ENCODE measurements at places on chromosomes 5 and 9.

DNA sequence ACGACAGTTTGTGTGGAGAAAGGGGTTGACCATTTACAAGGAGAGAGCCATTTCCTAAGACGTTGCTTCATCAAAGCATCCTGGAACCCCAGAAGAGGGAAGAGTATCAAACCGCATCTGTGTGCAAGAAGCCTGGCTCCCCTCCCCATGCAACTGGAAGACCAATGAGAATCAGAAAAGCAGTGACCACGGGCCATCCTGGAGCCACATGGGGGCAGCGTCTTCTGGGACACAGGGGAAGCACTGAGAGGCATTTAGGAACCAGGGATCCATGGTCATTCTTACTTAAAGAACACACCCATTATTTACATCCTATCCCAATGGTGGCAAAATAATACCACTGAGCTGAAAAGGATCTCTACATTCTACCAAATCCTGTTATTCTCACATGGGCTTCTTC, 29.3 kb downstream of the SEMA5A start:
- DNase-seq = no peak

DNA sequence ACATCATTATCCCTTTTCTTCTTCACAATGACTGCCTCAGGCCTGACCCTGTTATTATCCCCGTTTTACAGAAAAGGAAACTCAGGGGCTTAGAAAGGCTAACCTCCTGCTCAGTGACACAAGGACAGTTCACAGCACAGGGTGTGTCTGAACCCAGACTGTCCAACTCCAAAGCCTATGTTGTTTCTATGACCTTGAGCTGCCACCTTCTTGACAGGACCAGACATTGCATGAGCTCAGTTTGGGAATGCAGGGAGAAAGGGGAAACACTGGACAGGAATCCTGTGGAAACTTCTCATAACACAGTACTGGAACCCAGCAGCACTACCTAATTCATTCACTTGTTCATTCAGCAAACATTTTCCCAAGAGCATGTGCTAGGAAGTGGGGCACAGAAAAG, 472.8 kb downstream of the CDK5RAP2 start:
- DNase-seq = no peak

DNA sequence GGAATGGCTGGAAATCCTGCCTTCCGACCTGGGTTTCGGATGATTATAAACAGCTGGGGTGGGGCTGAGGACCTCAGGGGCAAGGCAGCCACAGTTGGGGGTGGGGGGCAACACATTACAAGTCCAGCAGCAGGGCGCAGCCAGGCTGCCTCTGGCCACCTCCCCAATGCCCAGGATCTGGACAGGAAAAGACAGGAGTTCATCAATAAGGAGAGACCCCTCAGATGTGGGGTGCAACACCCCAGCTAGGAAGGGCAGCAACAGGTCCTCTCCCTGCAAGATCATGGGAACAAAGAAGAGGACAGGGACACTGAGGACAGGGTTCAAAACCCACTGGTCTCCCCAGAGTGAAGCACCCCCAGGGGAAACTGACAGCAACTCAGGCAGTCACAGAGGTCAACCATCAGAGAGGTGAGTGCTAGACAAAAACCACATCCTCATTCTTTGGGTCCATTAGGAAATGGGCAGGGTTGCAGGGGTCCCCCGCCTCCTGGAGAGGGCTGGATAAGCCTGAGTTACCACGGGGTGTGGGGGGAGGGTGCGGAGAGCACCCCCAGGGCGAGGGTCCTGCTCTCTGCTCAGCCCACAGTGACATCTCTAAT, 33.5 kb downstream of the SEMA4D start:
- DNase-seq = no peak

DNA sequence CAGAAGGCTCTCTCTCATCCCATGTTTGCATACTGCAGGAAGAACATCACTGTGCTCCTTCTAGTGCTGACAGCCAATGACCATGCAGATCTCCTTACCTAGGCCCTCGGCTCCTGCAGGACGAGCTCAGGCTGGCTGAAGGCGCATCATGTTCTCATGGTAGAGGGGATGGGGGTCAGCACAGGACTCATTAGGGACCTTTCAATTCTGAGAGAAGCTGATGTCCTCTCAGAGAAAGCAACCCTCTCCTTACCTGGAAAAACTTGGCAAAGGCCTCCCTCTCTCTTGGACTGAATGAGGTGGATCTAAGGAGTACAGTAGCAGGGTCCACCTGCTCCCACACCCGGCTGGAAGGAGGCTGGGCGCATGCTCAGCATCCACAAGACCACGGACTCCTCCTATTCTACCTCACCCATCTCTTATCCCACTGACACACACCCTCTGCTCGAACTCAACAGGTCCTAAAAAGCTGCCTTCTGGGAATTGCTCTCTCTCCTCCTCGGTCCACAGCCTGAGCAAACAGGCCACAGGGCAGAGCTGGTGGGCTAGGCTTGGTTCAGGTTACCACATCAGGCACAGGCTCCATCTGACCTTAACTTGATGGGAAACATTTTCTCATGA, 2.9 kb downstream of the IPPK start:
- no peak for DNase-seq

GRCh38 chr9:37801287-37801850, 772 bp downstream of the DCAF10 start:
- peak; percentile 6 for DNase-seq

GRCh38 chr5:36236801-36237200, 4.9 kb downstream of the NADK2 start:
- no peak for DNase-seq

- no peak for DNase-seq
These were observed 345.0 kb downstream of the TLE1 start for GRCh38 chr9:81344366-81344765.

DNA sequence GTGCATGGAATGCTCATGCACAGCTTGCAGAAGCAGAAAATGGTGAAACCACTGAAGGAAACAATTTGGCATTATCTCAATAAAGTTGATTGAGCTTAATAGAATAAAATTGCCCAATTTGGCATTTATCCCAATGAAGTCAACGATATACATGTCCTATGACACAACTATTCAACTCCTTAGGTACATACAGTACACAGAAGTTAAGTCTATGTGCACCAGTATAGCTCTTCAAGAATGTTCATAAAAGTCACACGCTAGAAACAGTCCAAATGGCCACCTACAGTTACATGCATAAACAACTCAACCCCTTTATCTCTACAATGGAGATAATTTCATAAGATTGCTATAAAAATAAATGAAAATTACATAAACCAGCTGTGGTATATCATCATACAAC, 184.5 kb downstream of the DENND1A start:
- DNase-seq = no peak

DNA sequence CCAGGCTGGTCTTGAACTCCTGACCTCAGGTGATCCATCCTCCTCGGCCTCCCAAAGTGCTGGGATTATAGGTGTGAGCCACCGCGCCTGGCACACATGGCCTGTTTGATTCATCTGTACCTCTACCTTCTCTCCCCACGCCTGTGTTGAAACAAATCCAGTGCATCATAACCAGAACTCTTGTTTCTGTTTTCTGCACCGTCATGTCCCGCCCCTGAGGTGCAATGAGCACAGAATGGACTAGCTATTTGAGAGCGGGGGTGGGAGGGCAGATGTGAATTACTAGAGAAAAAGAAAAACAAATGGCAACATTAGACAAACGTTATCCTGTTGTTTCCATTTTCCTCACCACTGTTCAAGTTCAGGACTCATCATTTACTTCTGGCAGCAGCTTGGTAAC, 10.7 kb upstream of the FAM193B start:
- no peak for DNase-seq

GRCh38 chr5:82419559-82420332, 141.6 kb upstream of the RPS23 start:
- no peak for DNase-seq

GRCh38 chr5:180194410-180195345, 14.3 kb downstream of the RASGEF1C start:
- DNase-seq = no peak

- no peak for DNase-seq
These were observed 44.6 kb downstream of the AOPEP start for GRCh38 chr9:94771096-94771495.

DNA sequence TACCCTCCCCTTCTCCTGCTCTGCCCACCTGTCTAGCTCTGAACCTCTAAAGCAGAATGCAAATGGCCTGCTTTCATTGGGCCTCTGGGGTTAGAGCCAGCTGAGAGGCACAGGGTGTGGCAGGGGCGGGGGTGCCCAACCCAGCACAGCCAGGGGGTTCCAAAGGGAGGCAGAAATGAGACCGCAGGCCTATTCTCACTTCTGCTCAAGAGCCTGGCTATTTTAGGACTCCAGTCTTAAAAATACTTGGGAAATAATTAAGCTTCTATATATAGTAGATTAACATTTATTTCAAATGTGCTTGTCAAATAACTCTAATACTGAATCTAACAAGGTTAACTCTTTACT, 5.7 kb downstream of the QSOX2 start:
- DNase-seq = no peak
